ENCODE measurements at places on chromosomes 2 and 18.

DNA sequence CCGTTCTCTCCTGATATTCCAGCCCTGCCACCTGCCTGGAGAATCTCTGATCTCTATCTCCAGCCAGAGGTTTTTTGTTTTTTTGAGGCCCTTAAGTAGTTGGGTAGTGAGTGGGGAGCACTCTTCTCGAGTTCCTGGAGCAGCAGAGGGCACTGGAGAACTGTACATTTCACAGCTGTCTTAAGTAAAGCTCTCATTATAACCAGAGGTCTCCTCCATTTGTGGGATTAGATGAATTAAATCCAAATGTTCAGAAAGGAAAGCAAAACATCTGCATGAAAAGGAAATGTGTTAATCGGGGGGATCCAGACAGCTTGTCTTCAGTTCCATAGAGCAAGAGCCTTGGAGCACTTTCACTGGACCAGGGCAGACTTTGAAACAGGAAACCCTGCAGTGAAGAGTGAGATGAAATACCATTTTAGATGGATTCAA lies 32.8 kb downstream of the AOX1 start:
- no peak for DNase-seq

DNA sequence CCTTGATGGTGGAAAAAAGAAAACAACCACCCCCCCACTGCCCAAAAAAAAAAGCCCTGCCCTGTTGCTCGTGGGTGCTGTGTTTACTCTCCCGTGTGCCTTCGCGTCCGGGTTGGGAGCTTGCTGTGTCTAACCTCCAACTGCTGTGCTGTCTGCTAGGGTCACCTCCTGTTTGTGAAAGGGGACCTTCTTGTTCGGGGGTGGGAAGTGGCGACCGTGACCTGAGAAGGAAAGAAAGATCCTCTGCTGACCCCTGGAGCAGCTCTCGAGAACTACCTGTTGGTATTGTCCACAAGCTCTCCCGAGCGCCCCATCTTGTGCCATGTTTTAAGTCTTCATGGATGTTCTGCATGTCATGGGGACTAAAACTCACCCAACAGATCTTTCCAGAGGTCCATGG lies 28.0 kb downstream of the MAL start:
- DNase-seq, result no peak

DNA sequence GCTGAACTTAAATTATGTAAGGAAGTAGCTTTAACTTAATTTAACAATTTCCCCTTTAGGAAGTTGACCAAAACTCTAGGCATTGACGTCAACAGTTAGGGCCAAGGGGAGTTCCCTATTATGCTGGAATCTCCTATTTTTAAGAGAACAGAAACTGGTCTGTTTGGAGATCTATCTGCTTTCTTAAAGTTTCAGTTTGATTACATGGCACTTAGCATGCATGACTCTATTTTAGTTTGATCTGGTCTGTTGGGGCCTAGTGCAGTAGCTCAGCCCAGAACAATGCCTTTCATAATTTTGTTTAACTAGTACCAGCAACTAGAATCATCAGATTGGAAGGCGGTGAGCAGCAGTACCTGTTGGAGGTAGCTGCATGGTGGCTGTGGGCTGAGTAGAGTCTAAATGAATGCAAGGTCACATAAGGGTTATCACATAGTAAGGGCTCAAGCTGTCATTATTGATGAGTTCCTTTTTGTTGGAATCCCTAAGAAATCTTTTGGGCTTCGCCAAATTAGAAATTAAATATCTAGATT lies 60.5 kb upstream of the ZNG1B start:
- DNase-seq, result no peak

GRCh38 chr18:6629635-6630140 lies 99.8 kb upstream of the ARHGAP28 start:
- no peak for DNase-seq

- no peak for DNase-seq
Measured at GRCh38 chr2:43227830-43228281, 1.4 kb upstream of the ZFP36L2 start.

DNA sequence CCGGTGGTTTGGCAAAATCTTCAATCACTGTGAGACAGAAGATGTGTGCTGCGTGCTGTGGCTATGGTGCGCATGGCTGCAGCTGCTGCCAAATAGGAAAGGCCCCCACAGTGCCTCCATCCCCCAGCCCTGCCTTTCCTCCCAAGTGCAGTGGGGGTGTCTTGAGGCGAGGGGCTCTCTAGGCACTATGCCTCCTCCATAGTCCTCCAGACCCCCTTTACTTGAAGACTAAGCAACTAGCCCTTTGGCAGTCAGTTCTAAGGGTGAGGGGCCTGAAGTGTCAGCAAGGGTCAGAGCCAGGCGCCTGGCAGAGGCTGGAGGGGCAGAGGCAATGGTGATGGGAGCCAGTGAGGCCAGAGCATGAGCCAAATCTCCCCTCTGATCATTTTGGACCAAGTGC lies 13.6 kb upstream of the TMEM185B start:
- DNase-seq, result no peak

GRCh38 chr2:205481861-205482260 lies 200.4 kb upstream of the NRP2 start:
- DNase-seq, result no peak

DNA sequence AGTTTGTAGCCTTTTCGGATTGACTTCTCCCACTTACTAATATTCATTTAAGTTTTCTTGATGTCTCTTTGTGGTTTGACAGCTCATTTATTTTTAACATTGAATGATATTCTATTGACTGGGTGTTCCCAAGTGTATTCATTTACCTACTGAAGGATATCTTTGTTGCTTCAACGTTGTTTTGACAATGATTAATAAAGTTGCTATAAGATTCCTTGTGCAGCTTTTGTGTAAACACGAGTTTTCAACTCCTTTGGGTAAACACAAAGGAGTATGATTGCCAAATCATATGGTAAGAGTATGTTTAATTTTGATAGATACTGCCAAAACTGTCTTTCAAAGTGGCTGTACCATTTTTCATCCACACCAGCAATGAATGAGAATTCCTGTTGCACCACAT lies 1200.9 kb downstream of the DSC3 start:
- no peak for DNase-seq

GRCh38 chr2:121189011-121189410 lies 96.0 kb downstream of the TFCP2L1 start:
- no peak for DNase-seq

DNA sequence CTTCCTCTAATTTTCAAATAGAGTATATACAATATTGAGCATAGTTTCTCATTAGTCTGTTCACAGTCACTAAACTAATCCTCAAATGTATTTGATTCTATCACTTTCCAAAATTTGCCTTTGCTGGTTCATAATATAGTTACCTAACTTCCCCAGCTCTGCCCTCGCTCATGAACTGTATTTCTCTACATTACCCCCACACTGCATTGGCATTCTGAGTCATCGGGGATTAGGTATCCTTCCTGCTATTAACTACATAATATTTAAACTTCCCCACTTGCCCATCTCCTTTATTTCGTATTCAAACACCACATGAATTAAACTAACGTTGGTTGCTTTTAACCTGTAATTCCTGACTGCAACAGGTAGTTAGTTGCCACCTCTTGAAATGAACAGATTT lies 14.8 kb upstream of the CLASP1 start:
- DNase-seq, result no peak

DNA sequence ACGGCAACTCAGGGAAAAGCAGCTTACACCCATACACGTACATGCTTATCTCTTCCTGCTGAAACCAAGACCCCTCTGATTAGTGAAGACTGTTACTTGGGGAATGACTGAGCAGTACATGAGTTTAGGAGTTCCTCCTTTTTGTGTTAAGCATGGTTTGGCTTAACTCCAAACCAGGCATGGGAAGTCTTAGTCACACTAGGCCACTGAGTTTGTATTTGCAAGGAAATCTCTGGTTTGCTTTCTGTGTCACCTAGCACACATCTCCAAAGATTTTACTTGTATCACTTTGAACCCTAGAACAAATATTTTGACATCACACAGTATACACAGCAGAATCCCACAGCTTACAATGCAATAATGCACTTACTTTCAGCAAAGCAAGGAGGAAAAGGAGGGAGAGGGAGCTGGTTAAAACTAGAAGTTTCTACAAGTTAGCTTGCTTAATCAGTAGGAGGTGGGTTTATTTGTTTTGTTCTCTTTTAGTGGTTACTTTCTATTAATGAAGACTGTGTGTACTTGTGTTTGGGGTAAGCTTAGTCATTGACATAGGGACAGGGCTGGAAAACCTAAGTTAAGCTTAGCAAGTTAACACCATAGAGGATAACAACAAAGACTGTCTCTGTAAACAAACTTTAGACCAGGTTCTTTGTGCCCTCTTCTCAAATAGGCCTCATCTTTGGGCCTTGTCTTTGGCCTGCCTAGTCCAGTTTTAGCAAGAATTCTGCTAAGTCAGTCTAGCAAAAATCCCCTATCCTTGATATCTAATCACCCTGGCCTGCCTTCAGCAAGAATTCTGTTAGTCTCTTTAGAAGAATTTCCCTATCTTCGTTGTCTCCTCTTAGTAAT lies 219.4 kb downstream of the MREG start:
- peak; percentile 2 for DNase-seq

DNA sequence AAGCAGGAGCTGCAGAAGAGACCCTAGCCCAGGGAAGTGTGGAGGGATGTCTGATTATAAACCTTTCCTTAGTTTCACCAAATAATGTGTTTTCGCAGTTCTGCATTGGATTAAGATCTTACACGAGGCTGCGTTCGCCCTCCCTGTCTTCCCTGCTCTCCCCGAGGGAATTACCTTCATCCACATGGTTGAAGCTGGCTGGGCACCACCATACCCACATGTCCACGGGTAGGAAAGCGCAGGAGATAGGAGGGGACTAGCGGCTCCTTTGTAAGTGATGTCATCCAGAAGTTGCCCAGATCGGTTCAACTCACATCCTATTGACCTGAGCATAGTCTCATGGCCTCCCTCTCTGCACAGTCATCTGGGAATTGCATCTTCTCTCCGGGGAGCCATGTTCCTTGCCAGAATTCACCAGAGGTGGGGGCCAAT lies 1.1 kb downstream of the TTL start:
- no peak for DNase-seq

DNA sequence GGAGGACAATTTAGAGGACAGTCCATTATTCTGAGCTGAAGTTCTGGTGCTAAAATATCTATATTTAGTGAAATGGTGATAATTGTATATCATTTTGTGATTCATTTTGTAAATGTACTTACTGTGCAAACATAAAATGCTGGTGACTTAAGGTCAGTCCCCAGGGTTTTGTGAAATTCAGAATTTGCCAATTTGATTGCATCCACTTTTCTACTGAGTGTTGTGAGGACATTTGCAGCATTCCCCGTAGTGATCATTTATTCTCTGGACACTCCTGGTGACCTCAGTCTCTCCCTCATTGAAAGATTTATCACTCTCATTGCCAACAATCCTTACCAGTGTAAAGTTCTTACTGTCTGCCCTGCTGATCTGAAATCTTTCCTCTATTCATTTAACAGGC lies 98.2 kb downstream of the SOCS6 start:
- no peak for DNase-seq

DNA sequence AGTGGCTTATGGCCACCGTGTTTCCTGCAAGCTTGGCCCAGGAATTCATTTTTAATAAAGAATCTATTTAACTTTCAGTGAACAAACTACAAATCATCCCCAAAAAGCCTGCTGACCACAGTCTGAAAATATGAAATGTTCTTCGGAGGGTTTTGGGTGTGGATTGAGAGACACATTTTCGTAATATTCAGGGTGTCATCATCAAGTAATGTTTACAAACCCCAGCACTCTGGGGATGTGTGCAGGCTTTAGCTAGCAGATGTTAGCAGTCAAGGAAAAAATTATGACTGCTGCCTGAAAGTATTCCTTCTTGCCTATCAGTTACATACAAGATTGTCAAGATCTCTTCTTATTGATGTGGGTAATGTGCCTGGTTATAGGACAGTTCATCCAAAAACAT lies 143.9 kb upstream of the FN1 start:
- DNase-seq, result no peak

- DNase-seq, result no peak
Measured at GRCh38 chr2:46569766-46570165, 90.4 kb downstream of the TMEM247 start.

DNA sequence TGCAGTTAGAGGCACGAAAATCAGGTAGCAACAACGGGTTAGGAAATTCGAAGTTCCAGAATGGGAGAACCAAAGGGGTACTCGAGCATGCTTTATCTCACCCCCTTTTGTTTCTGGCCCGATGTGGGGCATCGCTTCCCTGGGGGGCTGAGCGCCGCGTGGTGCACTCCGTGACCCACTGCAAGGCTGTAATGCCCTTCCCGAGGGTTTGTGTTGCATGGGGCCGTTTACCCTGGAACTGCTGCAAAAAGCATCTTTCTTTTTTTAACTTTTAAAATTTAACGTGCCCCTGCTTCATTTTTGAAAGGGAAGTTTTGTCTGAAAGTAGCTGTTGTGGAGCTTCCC lies 4.8 kb downstream of the GDF7 start:
- DNase-seq, result no peak

DNA sequence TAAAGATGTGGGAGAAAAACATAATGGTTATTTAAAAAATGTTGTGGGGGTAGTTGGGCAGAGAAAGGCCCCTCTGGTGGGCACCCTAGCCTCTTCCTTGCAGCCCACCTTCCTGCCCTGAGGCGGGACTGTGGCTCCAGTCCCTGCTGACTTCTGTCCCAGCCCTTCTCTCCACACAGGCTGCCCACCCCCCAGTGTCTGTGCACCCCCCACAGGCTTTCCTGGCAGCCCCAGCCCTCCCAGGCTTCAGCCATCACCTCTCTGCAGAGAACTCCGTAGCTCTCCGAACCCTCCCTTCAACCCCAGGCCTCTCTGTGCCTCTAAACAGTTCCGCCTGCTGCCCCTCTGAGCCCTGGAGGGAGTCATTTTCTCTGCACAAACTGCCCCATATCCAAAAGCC lies 75.4 kb downstream of the DYSF start:
- no peak for DNase-seq

- DNase-seq, result no peak
Measured at GRCh38 chr18:77487951-77488740, 238.5 kb downstream of the GALR1 start.

- DNase-seq, result no peak
Measured at GRCh38 chr2:16411788-16412187, 253.8 kb downstream of the CYRIA start.

DNA sequence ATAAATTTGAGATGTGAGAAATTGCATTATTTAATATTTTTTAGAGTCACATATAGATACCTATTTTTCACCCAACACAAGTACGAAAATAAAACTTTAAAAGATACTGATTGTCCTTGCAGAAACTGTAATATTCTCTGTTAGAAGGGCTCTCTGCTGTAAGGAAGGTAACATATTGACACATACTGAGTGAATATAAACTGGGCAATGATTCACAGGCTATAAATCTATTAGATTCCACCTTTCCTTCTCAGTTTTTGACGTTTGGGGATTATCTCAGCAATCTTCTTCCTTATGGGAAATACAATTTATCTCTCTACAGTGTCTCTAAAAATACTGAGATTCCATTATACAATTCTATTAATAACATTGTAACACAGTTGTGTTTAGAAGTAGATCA lies 229.1 kb upstream of the MAP2 start:
- no peak for DNase-seq

DNA sequence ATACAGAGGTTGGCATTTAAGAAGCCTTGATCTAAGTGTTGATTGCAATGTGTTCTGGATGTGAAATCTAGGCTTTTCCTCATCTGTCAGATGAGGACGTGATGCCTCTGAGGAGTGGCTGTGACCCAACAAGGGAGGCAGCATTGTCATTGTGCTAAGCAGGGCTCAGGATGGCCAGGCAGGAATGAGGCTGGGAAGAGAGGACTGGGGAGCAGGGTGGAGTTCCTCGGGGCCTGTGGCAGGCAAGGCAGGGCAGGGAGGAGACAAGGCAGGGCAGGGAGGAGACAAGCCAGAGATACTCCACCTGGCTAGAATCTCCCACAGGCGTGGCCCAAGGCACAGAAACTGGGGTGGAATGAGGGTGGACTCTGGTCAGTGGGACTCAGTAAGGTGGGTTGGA lies 116.6 kb downstream of the RPIA start:
- no peak for DNase-seq

GRCh38 chr18:27404855-27405254 lies 219.7 kb upstream of the CHST9 start:
- DNase-seq, result no peak
